ENCODE measurements at places on chromosomes 16 and 17.

DNA sequence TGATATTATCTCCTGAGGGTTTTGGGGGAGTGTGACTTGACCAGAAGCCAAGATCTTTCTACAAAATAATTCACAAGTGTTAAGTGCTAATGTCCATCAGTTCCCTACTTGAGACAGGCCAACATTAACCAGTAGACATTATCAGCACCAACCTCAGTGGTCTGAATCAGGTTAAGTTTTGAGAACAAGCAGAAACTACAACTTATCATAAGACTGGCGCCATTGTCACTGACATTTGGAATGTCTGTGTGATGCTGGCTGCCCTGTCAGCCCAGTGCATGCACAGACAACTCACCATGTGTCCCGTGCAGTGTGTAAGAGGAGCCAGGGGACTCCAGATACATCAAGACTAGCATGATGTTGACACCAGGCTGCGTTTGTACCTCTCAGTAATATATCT lies 76.8 kb downstream of the CCDC182 start:
- DNase-seq = no peak

- peak; percentile 22 for DNase-seq
Observed at GRCh38 chr17:69060822-69061221, at the start of gene ABCA9. ABCA9 (minus strand) TSS chr17:69060927; CDS start chr17:69051126, 9,801 bp downstream.

GRCh38 chr17:51425773-51426172 lies 165.4 kb downstream of the UTP18 start:
- DNase-seq = no peak

DNA sequence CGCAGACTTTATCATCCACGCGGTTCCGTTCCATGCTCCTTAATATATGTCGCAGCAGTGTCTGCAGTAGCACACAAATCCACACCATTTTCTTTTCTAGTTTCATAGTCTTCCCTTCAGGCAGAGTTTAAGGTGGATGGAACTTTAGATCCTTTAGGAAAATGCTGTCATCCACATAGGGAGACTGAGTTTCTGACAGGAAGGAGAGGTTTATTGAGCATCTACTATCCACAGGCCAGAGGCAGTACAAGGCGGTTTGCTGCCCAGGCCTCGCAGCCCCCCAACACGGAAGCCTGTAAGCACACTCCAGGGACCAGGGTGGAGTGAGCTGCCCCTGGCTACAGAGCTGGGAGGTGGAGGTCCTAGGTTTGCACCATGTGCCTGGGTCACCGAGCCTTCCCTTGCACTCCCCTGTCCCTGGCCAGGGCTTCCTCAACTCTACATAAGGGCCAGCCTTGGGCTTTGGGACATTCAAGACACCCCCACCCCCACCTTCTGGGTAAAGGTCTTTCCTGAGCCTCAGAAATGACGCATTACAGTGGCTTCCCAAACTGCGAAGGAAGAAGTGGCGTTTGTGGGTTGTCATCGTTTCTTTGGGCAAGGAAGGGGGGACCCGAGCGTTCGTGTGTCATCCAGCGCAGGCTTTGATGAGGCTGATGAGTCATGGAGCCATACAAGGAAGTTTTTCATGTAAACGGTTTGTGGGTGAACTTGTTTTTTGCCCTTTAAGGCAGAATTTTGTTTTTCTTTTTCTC lies 146.5 kb upstream of the PLCG2 start:
- no peak for DNase-seq

DNA sequence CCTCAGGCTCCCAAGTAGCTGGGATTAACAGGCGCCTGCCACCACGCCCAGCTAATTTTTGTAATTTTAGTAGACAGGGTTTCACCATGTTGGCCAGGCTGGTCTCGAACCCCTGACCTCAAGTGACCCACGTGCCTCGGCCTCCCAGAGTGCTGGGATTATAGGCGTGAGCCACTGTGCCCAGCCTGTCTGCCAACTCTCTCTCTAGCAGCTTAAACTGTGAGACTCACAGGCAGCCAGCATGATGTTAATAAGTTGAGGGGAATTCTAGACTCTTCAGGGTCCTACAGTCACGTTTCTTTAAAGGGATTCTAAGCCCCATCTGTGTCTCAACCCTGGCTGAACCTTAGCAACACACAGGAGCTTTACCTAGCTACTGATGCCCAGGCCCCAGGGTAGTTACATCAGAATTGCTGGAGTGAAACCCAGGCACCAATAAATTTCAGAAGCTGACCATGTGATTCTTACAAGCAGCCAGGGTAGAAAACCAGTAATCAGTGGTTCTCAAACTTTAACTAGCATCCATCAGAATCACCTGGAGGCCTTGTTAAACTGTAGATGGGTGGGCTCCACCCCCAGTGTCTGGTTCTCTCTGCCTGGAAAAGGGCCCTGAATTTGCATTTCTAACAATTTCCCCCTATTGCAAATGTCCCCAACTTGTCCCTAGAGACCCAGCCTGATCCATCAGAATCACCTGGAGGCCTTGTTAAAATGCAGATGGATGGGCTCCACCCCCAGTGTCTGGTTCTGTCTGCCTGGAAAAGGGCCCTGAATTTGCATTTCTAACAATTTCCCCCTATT lies 30.7 kb downstream of the GPRC5B start:
- no peak for DNase-seq

GRCh38 chr17:40092581-40092980 lies 7.8 kb downstream of the NR1D1 start:
- DNase-seq = no peak

All from retina (tissue), 1 donor.